ENCODE measurements at places on chromosomes 13 and 19.

DNA sequence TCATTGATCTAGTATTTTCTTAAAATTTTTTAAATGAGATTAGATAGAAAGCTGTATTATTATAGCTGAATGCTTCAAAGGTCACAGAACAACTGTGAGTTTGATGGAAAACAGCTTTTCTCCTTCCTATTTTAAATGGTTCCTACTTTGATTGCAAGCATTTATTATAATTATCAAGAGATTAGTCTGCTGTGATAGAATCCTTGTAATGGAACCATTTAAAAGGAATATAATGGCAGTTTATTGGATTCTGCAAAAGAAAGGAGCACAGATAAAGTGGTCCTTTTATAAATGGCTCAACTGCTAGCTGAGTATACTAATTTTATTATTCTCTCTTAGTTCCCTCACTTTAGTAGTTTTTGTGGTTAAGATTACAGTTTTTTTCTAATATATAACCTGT lies 87.0 kb downstream of the MAB21L1 start:
- DNase-seq = no peak

- DNase-seq = no peak
These were observed 26.3 kb upstream of the ZNF492 start for GRCh38 chr19:22607653-22608430.

DNA sequence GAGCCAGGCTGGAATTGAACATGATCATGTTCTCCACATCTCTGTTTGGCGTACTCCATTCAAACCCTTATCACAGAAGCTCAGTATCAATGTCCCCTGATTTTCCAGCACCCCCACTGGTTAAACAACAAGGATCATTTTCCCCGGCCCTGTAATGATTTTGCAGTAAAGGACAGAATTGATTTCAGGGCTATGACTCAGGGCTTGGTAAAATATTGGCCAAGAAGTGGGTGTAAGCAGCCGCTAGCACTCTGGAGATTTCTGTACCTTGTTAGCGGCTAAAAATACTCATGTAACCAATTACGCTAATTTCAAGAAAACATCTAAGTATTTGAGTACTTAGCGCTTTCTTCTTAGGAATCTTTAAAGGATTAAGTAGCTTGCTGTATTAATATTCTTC lies 69.5 kb upstream of the FNDC3A start:
- no peak for DNase-seq

DNA sequence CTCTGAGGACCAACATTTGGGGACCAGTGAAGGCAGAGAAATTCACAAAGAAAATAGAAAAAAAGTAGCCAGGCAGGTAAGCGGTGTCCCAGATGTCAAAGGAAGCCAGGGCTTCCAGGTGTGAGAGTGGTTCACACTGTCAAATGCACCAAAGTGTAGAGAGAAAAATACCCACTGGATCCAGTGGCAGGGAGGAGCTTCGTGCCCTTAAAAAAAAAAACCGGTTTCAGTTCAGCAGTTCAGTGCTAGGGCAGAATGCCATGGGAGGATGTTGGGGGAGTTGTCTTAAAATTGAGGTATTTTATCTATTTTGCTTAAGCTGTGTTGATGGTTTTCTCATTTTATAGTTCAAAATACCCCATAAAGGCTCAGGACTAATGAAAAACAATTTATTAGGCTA lies 47.8 kb upstream of the C1QTNF9 start:
- DNase-seq = no peak

DNA sequence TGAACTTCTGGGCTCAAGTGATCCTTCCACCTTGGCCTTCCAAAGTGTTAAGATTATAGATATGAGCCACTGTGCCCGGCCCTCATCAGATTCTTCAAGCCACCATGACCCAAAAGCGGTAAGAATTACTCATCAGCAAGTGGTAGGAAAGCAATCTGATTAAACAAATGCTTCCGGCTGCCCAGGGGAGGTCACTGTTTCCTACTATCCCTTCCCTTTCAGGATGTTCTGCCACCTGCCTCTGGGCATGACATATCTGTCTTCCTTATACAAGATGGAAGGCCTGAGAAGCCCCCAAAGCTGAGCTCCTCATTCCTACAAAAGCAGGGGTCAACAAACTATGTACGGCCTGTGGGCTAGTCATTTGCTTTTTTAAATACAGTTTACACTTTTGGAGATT lies 7.0 kb downstream of the ABHD8 start:
- peak; percentile 92 for DNase-seq

DNA sequence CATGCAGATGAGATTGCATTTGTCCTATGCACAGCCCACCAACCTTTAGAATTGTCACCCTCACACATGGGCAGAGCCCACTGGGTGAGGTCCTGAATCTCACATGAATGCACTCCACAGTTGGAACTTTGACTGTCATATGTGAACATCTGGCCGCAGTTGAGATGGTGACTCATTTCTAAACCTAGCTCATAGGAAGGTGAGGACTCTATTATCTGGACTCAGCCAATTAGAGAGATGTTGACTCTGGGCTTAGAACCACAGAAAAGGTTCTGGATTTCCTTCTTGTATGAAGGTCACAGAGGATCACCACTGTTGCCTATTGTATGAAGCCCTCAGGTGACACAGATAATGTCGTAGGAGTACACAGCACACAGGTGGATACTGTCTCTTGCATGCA lies 25.6 kb upstream of the ZNF681 start:
- DNase-seq = no peak

- peak; percentile 88 for DNase-seq
These were observed 591 bp downstream of the DEDD2 start for GRCh38 chr19:42216653-42217519.

GRCh38 chr19:51664131-51664530 lies 17.5 kb upstream of the SIGLEC14 start:
- no peak for DNase-seq

- peak; percentile 78 for DNase-seq
These were observed 6.6 kb upstream of the DDX39A start for GRCh38 chr19:14425696-14426138.

DNA sequence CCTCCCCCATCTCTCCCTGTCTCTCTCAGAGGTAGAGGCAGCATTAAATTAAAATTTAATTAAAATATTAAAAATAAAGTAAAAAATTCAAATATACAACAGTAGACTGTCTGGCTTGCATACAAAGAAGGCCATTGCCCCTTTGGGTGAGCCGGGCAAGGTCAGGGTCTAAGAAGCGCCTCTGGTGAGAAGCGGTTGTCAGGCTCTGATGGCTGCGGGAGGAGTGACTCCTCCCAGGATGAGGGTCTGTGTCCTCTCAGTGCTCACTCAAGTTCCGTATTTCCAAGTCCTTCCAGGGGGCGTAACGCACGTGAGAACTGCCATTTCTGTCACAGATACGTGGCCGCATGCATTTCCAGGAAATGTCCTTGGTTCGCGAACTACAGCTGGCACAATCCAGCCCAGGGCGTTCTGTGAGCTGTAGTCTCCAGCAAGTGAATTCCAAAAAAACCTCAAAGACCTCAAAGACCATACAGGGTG lies 737 bp upstream of the ZNF181 start:
- DNase-seq = peak; percentile 86

GRCh38 chr19:6733338-6734095 lies 3.9 kb downstream of the GPR108 start:
- DNase-seq = peak; percentile 83

DNA sequence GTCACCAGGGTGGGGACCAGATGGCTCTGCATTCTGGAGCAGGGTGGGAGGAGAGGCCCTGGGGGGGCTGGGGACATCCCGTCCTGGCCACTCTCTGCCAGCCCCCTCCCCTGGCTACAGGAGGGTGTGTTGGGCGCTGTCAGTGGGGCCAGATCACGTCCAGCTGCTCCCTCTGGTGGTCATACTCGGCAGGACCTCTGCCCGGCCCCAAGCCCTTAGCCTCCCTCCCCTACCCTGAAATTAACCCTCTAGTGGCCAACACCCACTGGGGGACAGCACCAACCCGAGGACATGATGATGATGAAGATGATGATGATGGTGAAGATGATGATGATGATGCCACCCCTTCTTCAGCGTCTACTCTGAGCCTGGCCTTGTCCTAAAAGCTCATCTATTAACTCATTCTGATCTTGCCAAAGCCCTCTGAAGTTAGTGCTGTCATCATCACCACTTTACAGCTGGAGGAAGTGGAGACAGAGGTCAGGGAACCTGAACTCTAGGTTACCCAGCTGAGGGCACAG lies 590 bp upstream of the LGI4 start:
- peak; percentile 99 for DNase-seq

DNA sequence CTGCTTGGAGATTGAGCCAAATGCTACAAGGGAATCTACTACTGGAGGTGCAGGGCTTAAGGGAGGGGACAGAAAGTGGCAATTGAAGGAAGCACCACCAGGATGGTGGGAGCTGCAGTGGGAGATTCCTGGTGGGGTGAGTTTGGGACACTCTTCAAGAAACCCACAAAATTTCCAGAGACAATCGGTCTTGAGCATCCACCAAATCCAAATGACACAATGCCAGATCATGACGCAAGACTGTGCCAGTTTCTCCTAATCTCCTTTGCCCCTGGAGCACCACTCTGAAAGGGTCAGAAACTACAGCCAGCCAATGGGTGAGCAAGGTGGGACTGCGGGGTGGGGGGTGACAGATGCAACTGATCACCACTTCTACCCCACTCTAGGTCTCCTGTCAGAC lies 78.7 kb downstream of the LRRC63 start:
- no peak for DNase-seq

- DNase-seq = no peak
These were observed 193.8 kb downstream of the FOXO1 start for GRCh38 chr13:40472427-40473220.

DNA sequence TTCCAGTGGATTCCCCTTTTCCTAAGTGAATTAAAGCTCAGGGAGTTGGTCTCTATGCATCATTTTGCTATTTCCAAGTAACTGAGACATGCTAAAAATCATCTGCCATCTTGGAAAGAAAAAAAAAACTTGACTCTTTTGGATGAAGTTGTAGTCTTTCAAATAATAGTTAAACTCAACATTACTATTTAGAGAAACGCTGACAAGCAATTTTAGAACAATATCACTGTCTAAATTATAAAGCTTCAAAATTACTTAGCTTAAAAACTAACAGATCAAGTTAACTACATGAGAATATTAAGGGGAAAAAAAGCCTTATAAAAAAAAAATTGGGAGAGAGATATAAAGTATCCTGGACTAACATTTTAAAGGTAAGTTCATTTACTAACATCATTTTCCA lies 68.5 kb downstream of the STOML3 start:
- DNase-seq = no peak

- DNase-seq = peak; percentile 30
These were observed 9.9 kb downstream of the ETFB start for GRCh38 chr19:51356159-51356801.

GRCh38 chr13:110463871-110464510 lies 97.5 kb downstream of the RAB20 start:
- no peak for DNase-seq

GRCh38 chr19:46367426-46367825 lies 20.5 kb downstream of the PPP5C start:
- no peak for DNase-seq

GRCh38 chr19:49391581-49392399 lies 3.7 kb downstream of the KASH5 start:
- peak; percentile 93 for DNase-seq

- no peak for DNase-seq
These were observed 69.1 kb upstream of the RAP2A start for GRCh38 chr13:97364827-97365226.

- DNase-seq = peak; percentile 35
These were observed 51.3 kb downstream of the OR10H4 start for GRCh38 chr19:16000024-16000663.

- DNase-seq = no peak
These were observed 5.7 kb upstream of the CACNA1A start for GRCh38 chr19:13511947-13512346.

DNA sequence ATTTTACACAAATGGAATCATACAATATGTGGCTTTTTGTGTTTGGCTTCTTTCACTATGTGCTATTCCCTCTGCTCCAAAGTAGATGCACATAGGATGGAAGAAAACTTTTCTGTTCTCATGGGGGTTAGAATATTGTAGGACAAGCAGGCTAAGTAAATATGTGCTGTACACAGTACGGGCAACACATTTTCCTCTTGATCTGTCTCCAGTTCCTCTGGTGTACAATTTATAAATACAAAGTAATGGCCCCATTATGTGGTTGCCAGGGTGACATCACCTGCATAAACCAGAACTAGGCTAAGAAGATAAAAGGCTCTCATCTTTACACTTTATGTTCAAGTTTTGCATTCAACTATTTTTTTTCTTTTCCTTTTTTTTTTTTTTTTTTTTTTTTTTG lies 41.0 kb upstream of the SOX21 start:
- DNase-seq = no peak

GRCh38 chr19:57363688-57364181 lies 384 bp downstream of the TRAPPC2B start:
- DNase-seq = peak; percentile 71

DNA sequence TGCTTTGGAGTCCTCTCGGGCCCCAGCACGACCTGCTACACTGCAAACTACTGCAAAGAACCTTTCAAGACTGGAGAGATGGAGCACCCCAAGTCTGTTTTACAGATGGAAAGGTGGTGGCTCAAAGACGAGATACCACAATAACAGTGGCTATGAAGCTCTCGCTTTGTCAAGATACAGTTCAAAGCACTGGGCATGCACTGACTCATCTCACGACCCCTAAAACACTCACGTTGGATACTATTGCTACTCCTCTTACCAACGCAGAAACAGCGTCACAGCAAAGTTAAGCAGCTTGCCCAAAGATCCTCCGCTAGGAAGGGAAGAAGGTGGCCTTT lies 24.0 kb upstream of the LAIR1 start:
- DNase-seq = no peak

DNA sequence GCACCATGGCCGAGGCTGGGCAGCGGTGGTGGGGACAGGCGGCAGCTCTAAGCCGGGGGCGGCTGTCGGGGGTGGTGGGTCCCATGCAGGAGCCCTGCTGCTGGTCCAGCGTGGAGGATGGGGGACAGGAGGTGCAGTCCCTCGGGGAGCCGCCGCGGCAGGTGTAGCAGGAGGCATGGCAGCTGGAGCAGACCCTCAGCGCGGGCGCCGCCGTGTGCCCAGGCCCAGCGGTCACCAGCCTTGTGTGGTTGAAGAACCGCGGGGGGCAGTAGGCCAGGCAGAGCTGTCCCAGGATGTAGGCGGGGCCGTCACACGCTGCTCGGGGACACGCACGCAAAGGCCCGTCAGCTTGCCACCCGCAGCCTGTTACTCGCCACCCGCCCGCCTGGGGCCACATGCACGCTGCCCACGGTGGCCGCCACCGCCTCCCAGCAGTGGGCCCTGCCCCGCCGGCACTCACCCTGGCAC lies 2.9 kb upstream of the C19orf25 start:
- no peak for DNase-seq

- no peak for DNase-seq
These were observed 16.2 kb upstream of the MIR17HG start for GRCh38 chr13:91331047-91331915.

GRCh38 chr13:47175172-47175866 lies 278.5 kb upstream of the HTR2A start:
- no peak for DNase-seq

DNA sequence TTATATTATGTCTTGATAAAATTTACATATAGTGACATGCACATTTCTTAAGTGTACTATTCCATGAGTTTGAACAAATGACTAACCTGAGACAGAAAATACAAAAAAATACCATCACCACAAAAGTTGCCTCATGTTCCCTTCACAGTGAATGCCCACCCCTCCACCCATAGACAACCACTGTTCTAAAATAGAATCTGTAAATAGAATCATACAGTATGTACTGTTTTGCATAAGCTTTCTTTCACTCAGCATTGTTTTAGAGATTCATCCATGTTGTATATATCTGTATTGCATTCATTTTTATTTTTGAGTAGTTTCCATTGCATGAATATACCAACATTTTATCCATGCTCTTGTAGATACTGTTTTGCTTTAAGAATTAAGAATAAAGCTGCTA lies 23.3 kb upstream of the RBM26 start:
- no peak for DNase-seq

All from osteoblast (primary cell).